ENCODE measurements at places on chromosomes 7 and 10.

- DNase-seq: no peak
These were observed 106.9 kb downstream of the TCERG1L start for GRCh38 chr10:131204406-131205152.

DNA sequence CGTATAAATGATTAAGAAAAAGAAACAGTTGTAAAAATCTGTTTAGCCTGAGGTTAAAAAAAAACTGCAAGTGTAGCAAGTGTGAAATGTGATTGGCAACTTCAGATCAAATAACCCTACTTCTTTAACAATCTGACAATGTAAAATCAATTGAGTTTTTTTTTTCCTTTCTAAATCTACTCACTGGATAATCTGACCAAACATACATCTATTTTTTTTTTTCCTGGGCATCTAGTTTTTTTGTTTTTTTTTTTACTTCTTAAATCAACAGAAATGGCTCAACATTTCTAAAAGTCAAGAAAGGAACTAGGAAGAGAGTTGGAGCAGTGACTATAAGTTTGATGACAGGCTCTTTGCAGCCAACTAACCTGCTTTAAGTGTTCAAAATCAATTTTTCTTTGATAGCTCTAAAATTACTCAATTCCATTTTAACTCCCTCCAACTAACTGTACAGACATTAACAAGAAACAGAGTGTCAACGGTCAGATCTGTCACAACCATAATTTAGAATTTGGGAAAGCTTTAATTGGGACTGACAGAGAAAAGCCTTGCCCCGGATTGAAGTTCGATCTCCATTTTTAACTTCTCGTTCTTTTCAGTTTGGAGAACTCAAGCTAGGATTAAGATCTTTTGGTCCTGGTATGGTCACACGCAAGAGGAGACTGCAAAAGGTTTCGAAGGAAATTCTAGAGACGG lies 1.2 kb downstream of the ARL3 start:
- no peak for DNase-seq

DNA sequence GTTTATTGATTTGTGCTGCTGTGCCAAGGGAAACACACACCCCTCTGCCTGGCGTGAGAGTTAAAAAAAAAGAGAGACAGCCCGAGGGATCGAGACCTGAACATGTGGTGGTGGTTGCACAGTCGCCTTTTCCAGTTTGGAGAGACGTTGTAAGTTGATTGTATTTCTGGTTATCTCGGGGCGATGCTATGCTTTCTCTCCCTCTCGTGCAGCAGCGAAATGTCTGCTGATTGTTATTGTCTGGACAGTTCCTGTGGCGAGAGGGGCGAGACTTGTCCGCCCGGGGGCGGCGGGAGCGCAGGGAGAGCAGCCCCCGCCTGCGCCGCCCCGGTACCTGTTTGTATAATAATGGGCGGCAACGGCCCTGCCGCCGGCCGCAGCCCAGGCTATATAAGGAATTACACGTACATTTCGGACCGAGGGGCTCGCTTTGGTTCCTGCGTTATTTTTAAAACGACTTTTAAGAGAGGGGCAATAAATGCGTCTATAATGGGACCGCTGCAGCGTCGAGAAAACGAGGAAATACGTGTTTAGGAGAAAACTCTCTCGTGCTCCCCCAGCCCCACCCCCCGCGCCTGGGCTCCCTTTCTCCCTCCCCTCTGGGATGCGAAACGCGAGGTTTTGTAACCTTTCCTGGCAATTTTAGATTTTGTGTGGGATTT lies 1.7 kb downstream of the ZEB1 start:
- DNase-seq: peak; percentile 61

GRCh38 chr7:117319181-117319580 lies 3.7 kb downstream of the WNT2 start:
- DNase-seq: no peak

GRCh38 chr10:29621161-29621560 lies 13.6 kb downstream of the SVIL start:
- DNase-seq: no peak

DNA sequence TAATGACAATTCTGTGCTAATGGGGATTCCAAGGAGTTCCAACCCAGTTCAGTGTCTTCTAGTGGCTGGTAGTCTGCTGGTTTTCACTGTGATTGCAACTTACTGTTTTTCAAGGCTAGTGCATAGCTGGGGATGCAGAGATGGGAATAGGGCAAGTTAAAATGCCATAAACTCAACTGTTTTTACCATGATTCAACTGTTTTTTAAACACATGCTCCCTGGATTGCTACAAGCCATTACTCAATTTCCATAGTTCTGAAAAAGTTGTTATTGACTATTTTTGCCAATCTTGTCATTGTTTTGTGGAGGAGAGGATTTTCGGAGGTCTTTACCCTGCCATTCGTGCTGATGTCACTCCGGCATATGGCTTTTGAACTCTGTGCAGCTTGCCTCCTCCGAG lies 245.3 kb downstream of the SUGCT start:
- no peak for DNase-seq

- no peak for DNase-seq
These were observed 82.4 kb downstream of the SRPK2 start for GRCh38 chr7:105306298-105306748.

DNA sequence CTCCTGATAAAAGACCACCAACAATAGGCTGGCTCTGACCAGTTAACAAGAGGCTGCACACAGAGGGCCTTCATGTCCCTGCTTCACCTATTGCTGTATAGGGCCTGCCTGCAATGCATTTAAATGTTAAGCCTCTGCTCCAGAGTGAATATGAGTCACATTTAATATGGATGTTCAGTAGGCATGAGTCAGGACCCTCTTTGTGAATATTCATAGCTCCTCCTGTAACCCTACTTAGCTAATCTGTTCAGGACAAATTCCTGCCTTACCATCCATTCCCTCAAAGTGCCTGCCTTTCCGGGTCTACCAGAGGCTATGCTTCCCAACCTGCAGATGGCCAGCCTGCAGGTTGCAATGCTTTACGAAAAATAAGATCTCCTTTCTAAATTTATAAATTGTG lies 32.5 kb downstream of the ARHGAP22 start:
- DNase-seq: no peak

DNA sequence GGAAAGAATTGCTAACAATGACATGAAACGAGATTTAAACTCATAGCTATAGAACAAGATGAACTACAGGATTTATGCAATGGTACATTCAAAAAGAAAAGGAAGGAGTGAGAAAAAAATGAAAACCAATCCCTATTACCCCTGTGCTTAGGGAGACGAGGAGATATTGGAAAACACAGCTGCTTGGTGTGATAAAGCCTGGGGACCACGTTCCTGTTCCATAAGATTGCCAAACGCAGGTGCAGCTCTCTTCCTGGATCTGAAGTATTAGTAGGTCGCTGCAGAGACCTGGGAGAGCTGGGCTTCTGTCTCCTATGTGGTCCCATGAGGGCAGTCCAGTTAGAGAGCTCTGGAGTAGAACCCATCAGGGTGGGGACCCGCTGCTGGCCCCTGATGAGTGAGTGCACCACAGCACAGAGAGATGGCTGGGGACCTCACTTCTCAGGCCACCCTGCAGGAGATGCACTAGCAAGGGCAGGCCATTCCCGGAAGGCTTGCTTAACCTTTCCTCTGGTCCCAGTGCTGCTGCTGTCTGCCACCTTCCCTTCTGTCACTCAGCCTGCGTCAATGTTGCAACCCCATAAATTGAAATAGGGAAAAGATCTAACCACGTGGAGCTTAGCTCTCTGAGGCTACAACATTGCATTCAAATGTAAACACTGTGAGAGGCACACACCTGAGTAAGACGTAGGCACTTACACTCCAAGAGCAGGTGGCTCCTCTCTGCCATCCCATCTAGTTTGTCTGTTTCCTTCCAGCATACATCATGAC lies 57.9 kb downstream of the MTPN start:
- no peak for DNase-seq

DNA sequence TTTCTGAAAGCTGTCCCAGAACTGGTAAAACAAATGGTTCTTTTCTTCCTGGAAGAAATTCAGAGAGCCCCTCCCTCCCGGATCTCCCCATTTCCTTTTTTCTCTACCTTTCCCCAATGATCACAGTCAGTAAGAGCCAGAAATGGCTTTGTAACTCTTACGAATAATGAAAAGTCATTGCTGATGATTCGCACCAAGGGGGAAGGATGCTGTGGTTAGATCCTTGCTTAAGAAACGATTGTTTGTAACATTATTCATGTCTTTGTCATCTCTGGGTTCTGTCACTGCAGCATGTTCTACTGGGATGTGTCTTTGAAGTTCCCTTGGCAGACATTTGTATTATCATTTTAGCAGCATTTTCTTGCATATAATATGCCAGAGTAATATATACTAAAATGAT lies 138.9 kb downstream of the CACNB2 start:
- no peak for DNase-seq

GRCh38 chr10:84352251-84352842 lies 24.0 kb downstream of the CCSER2 start:
- DNase-seq: peak; percentile 63

- DNase-seq: no peak
These were observed 27.4 kb downstream of the FAM241B start for GRCh38 chr10:69657430-69657829.

DNA sequence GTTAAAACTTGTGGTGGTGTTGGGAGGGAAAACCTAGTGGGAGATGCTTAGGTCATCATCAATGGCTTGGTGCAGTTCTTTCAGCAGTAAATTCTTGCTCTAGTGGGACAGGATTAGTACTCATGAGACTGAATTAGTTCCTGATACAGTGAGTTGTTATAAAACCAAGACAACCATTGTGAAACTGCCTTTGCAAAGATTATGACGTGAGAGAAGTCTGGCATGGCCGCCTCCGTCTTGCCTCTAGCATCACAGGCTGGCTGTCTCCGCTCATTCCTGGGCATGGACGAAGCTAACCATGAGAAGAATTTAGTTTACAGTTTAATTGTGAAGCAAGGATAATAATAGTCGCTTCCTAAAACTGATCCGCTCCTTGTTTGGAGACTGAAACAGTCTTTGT lies 186.4 kb downstream of the KIF20B start:
- no peak for DNase-seq

DNA sequence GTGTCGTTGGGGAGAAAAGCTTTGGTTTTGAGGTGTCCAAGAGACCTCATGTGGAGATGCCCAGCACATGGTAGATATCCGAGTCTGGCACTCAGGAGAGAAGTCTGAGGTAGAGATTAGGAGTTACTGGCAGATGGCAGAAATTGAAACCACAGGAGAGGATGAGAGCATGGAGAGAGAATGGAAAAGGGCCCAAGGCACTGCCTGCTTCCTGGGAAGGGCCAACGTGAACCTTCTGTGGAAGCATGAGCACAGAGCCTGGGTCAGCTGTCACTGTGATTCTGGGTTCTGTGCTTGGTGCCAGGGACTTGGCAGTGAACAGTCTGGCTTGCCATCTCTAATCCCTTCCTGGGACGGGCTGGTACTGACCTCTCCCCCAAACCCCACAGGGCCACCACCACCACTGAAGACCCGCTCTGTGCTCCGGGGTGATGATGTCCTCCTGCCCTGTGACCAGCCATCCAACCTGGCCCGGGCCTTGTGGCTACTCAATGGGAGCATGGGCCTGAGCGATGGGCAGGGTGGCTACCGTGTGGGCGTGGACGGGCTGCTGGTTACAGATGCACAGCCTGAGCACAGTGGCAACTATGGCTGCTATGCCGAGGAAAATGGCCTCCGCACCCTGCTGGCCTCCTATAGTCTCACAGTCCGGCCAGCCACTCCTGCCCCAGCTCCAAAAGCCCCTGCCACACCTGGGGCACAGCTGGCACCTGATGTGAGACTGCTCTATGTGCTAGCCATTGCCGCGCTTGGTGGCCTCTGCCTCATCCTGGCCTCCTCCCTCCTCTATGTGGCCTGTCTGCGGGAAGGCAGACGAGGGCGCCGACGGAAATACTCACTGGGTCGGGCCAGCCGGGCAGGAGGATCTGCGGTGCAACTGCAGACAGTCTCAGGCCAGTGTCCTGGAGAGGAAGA lies 4.1 kb downstream of the MRPL43 start:
- DNase-seq: no peak

All from KBM-7 (cell line).